Stimulated activated CD4-positive, alpha-beta T cell treated with anti-CD3 and anti-CD28 coated beads, Interleukin-1b, Interleukin-23, amount 100 ng/mL, for 24 hours (primary cell): ENCODE measurements at places on chromosomes 2 and 18.

DNA sequence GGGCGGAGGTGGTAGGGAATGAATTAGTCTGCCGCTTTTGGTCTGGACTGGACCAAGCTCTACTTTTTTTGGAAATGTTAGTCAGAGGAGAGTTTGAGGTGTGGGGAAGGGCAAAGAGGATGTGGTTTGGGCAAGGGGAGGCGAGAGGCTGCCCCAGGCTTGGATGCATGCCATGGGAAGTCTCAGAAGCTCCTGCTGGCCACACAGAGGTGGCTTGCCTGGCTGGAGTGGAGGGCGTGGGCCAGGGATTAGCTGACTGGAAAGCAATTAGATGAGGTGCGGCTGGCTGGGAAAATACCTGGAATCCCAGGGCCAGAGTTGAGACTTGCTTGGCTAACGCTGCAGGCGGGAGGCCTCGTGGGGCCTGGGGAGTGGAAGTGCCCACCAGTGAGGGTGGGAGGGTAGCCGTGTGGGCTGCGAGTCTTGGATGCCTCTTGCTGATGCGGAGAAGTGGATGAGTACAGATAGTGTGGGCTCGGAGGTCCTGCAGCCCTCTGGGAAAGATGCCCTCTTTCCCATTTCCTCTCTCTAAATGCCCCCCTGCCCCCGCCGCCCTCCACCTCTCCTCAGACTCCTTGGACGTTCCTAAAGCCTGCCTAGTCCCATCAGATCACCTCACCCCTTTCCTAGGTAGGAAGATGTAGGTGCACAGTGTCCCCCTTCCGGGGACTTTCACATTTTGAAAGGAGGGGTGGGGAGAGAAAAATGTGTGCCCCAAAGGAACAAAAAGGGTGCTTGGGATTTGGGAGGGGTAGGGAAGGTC, 117.6 kb downstream of the SMAD7 start:
- no peak for DNase-seq

DNA sequence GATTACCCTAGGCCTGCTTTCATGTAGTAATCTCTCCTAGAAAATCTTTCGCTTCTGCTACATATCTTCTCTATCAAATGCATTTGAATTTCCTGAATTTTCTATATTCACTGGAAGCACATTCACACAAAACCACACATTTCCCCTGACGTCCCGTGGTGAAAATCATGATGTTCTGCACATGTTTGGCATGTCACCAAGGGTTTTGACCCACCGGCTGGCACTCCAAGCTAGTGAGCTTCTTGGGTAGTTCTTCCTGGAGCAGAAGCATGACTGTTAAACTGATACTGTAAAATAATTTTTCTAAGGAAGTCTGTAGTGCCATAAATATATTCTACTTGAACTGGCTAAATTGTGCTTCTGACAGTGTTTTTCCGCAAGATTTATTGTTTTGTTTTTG, 510.1 kb upstream of the SLC8A1 start:
- no peak for DNase-seq

- DNase-seq = no peak
Measured at GRCh38 chr2:19109518-19109917, 248.9 kb downstream of the OSR1 start.

GRCh38 chr2:99404039-99404796, 67.0 kb downstream of the EIF5B start:
- DNase-seq = no peak

- DNase-seq = no peak
Measured at GRCh38 chr2:3051266-3051665, 326.4 kb downstream of the EIPR1 start.

GRCh38 chr2:216857131-216857550, 2.7 kb downstream of the TNP1 start:
- DNase-seq = no peak

GRCh38 chr2:176793792-176794191, 418.8 kb upstream of the HNRNPA3 start:
- DNase-seq = no peak

GRCh38 chr2:98090951-98091350, 4.0 kb downstream of the VWA3B start:
- DNase-seq = no peak

DNA sequence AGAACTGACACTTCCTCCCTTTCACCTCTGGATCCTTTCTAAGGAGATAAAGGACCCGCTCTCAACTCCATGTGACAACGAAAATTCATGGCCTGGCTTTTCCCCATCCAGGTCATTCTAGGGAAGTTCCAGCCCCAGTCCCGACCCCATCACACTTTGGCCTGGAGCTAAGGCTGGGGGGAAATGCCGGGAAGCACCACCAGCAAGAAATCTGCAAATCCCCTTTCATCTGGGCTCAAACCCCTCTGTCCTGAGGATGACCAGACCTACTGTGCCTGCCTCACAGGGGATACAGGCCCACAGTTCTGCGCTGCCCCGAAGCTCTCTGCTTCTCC, 1.3 kb downstream of the SIX2 start:
- DNase-seq = no peak

DNA sequence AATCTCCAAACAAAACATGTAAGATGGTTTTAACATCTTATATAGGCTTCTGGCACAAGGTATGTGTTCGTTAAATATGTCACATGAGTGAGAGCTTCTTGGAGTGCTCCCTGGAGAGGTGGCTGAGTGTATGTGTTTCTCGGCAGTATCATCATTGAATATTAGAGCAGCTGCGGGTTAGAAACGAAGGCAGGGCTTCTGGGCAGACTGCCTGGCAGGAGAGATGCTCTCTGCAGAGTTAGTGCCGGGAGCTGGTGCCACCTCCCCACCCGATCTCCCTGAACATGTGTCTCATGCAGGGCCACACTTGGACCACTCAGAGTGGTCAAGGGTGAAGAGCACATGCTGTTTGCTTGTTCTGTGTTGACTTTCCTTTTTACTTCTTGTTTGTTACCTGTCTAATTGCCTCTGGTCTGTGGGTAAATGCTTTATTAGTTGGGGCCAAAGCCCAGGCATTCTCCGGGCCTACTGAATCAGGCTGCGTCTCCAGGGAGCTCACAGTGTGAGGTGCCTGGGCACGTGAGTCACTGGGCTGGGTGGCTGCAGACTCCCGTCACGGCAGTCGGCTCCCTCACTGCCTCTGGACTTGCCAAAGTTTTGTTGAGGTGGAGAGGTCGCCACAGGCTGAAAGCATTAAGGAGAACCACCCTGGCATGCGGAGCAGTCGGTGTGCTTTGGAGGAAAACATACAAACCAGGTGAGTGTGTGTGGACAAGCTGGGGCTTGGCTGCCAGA, 246.6 kb downstream of the FHOD3 start:
- DNase-seq = no peak

DNA sequence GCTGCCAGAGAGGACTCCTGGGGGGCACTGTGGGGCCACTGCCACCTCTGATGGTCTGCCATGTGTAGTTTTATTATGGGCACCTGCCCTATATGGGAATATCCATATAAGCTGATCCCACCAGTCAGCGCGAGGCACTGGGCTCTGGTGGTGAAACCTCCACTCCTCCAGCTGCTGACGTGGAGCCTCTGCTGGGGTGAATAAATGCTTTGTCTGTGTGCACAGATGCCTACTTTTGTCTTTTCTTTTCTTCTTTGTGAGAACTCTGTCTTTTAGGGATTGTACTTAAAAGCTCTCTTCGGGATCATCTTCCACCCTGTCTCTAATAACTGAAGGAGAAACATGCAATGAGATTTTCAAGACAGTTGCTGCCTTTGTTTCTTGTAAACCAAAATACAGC, 68.9 kb upstream of the NCK2 start:
- no peak for DNase-seq

GRCh38 chr2:169659320-169659719, 34.9 kb downstream of the CFAP210 start:
- DNase-seq = no peak

DNA sequence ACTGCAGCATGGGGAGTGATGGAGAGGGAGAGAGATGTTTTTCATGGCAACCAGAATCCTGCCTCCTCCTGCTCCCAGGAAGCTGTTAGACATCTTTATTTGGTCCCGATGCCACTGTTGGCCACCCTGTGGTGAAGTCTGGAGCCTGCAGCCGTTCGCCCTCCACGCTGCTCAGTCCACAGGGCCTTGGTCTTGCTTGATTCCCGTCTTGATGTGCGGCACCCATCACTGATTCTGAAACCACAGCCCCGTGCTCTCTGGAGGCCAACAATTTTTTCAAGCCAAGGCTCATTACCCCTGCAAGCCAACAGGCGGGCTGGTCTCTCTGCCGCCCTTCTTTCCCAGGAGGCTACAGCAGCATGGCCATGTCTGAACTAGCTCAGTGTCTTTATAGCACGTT, 24.5 kb downstream of the SIGLEC15 start:
- DNase-seq = no peak

DNA sequence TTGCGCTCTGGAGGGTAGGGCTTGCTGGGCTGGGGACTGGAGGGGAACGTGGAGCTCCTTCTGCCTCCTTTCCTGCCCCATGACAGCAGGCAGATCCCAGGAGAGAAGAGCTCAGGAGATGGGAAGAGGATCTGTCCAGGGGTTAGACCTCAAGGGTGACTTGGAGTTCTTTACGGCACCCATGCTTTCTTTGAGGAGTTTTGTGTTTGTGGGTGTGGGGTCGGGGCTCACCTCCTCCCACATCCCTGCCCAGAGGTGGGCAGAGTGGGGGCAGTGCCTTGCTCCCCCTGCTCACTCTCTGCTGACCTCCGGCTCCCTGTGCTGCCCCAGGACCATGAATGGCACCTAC, 4.3 kb downstream of the GPR35 start:
- no peak for DNase-seq

DNA sequence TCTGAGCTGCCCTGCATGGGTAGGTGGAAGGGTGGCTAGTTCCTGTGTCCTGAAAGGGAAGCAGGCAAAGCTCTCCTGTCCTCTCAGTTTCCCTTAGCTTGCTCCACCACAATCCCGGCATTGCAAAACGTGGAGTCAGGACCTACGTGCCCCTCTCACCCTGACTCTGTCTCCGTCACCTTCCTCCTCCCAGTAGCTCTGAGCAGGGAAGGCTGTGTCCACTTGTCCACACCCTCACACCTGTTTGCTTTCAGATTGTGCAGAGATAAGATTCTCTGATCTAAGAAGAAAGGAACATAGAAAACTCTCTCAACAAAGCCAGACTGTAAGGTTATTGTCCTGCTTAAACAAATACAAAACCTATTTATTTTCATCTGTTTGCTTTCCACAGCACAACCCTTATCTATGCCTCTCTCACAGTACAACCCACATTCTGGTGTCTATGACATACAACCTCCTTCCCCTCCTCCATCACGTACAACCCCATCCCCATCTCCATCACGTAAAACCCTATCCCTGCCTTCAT, 79.0 kb downstream of the ALPK2 start:
- no peak for DNase-seq

GRCh38 chr2:13696601-13697000, 935.9 kb upstream of the LRATD1 start:
- no peak for DNase-seq

GRCh38 chr18:57027190-57027708, 119.6 kb upstream of the BOD1L2 start:
- no peak for DNase-seq

- no peak for DNase-seq
Measured at GRCh38 chr2:230161184-230161583, 58.6 kb downstream of the SP110 start.

- no peak for DNase-seq
Measured at GRCh38 chr2:108936076-108936864, 52.8 kb downstream of the EDAR start.

DNA sequence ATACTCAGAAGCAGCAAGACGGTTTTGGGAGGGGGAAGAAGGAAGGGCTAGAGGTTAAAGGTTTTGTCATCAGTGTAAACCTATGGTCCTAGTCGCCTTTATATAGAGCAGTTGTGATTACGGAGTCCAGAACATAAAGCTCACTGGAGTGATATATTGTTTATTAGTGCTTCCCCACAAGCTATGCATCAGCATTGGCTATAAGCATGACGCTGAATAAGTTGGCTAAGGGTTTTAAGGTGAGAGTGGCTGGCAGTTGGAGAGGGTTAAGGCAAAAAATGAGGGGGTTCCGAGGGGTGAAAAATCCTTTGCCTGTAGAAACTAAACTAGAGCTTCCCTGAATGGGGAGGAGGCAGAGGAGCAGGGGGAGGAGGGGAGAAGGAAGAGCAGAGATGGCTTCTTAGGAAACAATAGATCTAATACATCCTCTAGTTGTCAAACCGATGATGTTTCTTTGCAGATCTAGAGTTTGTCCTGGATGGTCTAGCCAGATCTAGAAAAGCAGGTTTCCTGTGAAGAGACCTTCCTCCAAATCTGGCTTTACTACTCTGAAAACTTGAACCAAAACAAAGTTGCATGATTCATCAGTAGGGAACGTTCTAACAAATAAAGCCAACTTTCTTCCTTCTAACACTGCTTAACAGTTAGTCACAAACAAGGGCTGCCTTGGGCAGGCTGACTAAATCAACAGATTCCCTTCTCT, 2.5 kb downstream of the KLF7 start:
- no peak for DNase-seq

GRCh38 chr2:148557844-148558436, 86.6 kb upstream of the EPC2 start:
- DNase-seq = no peak

- no peak for DNase-seq
Measured at GRCh38 chr18:34544930-34545329, 165.2 kb upstream of the DTNA start.

- DNase-seq = no peak
Measured at GRCh38 chr2:40516604-40517003, 64.7 kb upstream of the SLC8A1 start.

- DNase-seq = no peak
Measured at GRCh38 chr2:20225294-20226151, 593 bp upstream of the SDC1 start.

GRCh38 chr18:49162226-49162864, 211.6 kb upstream of the SMAD7 start:
- no peak for DNase-seq

GRCh38 chr2:69032336-69032735, 19.4 kb downstream of the ANTXR1 start:
- no peak for DNase-seq

DNA sequence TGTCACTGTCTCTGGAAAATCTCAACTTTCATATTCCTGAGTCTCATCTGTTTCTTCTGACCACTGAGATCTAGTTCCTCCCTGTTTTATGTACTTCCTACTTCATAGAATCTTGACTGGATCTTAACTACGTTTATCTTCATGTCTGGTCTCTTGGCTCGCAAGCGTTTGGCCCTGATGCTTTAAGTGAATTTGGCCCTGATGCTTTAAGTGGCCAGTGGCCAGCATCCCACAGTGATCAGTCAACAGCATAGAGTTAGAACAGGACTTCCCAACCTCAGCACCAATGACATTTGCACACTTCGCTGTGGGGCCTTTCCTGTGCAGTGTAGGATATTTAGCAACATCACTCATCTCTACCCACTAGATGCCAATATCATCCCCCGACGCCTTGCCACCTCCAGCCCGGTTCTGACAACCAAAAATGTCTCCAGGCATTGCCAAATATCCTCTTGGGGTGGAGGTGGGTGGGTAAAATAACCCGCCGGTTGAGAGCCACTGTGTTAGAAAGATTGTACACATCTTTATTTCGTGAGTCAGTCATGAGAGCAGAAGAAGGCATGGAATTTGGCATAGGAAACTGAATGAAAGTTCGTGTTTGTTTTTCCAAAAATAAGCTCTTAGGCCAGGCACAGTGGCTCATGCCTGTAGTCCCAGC, 12.2 kb downstream of the TM4SF20 start:
- no peak for DNase-seq
